A549 (cell line): ENCODE measurements at places on chromosomes 16 and 17. TPM values are rescaled to one million over a fixed set of nuclear protein-coding genes. Genes with fewer than 3 reads are reported as not detected.
A peak's percentile ranks its signal among the peaks of the same experiment; 100 is the strongest.

DNA sequence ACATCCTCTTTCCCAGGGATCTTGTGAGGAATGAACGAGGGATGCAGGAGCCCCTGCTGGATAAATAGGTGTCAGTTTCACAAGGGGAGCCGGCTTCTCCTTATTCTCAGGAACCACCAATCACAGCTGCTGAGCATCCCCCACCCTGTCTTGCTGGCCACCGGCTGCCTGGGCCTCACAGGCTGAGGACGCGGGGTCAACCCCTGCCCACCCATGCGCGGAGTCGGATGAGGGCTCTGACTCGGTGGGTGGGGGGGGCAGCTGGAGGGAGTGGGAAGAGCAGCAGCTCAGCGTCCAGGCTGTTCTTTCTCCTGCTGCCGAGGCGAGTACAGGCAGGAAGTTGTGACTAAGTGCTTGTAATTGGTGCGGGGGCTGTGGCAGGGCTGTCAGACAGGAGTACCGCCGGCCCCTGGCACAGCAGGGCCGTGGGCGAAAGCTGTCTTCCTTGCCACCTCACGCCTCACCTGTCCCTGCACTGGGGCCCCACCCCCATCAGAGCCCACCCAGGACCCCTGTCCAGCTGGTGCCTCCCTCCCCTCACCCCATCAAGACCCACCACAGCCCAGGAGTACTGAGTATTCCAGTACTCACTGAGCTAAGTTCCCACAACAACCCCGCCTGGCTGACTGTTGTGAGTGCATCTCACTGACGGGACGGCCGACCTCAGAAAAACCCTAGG, 11.0 kb upstream of the DPEP1 start:
- peak; percentile 56 for DNase-seq

Gene MNT
- polyA plus RNA-seq: 22.7 to 30.8 TPM (median 25.9 TPM) in 3 replicates

DNA sequence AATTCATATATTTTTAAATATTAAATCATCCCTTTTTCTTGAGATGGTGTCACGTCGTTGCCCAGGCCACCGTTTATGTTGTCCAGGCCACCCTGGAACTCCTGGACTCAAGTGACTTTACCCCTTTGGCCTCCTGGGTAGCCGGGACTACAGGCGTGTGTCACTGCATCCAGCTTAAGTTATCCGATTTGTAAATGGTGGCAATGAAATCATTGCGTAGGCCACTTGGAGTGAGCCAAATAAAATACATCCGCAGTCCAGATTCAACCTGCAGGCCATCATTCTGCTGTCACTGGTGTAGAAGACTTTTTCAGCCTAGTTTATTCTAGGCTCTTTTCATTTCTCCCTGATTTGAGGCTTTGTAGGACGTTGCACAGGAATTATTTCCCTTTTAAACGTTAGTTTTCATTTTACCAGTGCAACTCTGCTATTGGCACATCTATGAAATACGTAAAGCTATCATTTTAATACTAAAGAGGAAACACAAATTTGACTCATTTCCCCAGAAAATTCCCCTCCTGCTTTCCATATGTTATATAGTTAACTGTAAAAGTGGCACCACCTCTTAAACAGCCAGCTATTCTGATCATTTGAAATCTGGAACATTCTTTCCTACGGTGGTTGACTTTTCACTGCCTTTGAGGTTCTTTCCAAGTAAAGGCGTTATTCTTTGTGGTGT, 449.8 kb downstream of the MAF start:
- no peak for DNase-seq

GRCh38 chr16:31439519-31439918, 3.1 kb downstream of the ZNF843 start:
- no peak for DNase-seq

Gene FA2H
- 5.3 to 9.2 TPM (median 5.6 TPM) in 3 replicates for polyA plus RNA-seq

Gene C16orf96
- polyA plus RNA-seq: 0.01 to 0.03 TPM in 2 of 3 replicates, not detected in the other

Gene P2RX5
- polyA plus RNA-seq: 10.6 to 13.3 TPM (median 11.8 TPM) in 3 replicates

Gene PDILT
- not detected in 3 replicates for polyA plus RNA-seq

Gene CCDC200
- not detected in 3 replicates for polyA plus RNA-seq

DNA sequence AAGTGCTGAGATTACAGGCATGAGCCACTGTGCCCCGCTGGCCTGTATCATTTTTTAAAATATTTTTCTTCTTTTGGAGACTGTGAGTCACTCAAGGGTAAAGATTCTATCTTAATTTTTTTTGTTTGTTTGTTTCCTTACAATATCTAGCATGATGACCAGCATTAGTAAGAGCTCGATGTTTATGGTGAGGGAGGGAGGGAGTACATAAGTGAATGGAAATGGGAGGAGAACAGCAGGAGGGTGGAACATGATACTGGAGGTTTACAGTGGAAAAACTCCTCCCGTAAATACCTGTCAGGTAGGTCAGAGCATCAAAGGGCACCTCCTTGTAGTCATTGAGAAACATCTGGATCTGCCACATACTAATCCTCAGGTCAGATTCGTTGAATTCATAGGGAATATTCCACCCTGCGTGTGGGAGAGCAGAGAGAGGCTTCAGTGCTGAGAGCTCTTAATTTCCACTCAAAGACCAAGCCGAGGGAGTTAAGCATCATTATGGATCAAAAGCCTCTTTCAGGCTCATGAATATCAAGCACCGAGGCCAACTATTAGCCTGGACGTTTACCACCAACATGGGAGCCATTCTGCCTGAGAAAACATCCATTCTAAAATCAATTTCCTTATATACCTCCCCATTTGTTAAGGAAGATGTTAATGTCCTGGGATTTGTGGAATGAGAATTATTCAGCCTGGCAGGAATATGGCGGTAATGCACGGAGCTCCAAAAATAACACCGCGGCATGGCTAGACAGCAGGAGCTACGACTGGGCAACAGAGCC, 51.8 kb downstream of the LYRM1 start:
- no peak for DNase-seq

GRCh38 chr17:43917348-43918025, 10.2 kb upstream of the MPP2 start:
- peak; percentile 43 for DNase-seq

DNA sequence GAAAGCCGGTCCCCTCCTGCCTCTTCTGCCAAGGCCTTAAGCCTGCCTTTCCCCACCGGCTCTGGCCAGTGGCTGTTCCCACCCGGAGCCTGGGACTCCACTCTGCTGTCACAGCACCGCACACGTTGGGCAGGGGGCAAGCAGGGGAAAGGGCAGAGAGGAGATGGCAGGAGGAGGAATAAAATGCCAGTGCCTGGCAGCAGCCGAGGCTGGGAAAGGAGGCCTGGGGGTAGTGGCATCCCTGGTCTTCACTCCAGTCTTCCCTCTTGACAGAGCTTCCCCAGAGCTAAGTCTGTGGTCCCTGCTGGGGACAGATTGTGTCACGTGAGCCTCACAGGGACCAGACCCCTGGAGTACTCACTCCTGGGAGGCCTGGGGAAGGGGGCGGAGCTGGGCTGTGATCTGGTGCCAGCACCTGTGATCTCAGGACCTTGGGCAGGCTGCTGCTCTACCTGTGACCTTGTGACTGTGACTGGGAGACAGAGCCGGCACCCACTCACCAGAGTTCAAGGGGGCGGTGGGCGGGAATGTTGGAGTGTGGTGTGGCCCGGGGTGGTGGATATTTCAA, 97.2 kb upstream of the GSE1 start:
- DNase-seq: no peak

- no peak for DNase-seq
These were observed 8.6 kb downstream of the PLCG2 start for GRCh38 chr16:81787659-81788058.

DNA sequence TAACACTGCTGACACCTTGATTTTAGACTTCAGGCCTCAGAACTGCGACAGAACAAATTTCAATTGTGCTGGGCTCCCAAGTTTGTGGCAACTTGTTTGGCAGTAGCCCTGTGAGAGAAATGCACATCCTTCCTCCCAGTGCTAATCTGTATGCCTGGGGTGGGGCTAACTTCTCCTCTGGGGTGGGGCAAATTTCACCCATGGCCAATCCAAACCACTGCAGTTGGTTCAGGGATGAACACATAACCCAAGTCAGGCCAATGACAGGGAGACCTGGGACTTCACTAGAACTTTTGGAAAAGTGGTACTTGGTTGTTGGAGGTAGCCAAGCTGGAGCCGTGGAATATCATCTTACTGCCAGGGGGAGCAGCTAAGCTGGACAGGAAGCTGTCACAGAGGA, 56.3 kb downstream of the ABCC6 start:
- no peak for DNase-seq

- no peak for DNase-seq
These were observed 101.0 kb upstream of the CNTNAP4 start for GRCh38 chr16:76176153-76176552.

- no peak for DNase-seq
These were observed 3.0 kb upstream of the NLRC5 start for GRCh38 chr16:56986361-56986760.

DNA sequence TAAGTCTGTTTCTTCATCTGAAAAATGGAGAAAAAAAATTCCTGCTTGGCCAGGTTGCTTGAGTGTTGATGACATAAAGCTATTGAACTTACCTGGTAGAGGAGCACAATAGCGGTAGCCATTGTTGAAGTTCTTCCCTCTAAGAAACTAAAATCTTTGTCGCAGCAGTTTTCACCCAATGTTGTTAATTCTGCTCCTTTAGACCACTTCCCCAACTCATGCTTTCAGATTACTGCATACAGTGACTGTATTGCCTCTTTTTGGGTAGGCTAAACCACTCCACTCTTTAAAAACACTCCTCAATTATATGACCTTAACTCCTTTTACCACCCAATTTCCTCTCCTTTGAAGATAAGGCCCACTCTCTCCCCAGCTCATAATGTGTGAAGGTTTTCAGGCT, 35.7 kb upstream of the CCL2 start:
- no peak for DNase-seq
